Spinal cord (tissue), 10 donors: ENCODE measurements at places on chromosomes 1 and 21. TPM values are rescaled to one million over a fixed set of nuclear protein-coding genes. Genes with fewer than 3 reads are reported as not detected.

The MX1 gene
- 37.4 TPM for total RNA-seq

The SIM2 gene
- total RNA-seq: not detected

The OR14K1 gene
- not detected for total RNA-seq

The LCE6A gene
- total RNA-seq: not detected

The ADAR gene
- total RNA-seq: 108 TPM

The OLIG2 gene
- 42.2 TPM for total RNA-seq

The EPHA2 gene
- total RNA-seq: 5.0 TPM

The KCNJ15 gene
- 0.11 TPM for total RNA-seq

The FMO3 gene
- 1.8 TPM for total RNA-seq

The RNF2 gene
- total RNA-seq: 69.9 TPM

The RSPH1 gene
- 3.7 TPM for total RNA-seq

The CDK11B gene
- 7.0 TPM for total RNA-seq

The FAM110D gene
- total RNA-seq: 1.7 TPM

The HAPLN2 gene
- total RNA-seq: 7.3 TPM

The BCAN gene
- 240 TPM for total RNA-seq

The WNT4 gene
- 35.0 TPM for total RNA-seq

The RASSF5 gene
- total RNA-seq: 3.2 TPM

The MX2 gene
- 1.1 TPM for total RNA-seq

The RIPK4 gene
- 0.11 TPM for total RNA-seq

The PWP2 gene
- total RNA-seq: 4.2 TPM

The FCGR3A gene
- total RNA-seq: 5.6 TPM

The C1orf116 gene
- 0.11 TPM for total RNA-seq

The TMEM59 gene
- 290 TPM for total RNA-seq

The MNDA gene
- total RNA-seq: 38.1 TPM

The CLDN8 gene
- total RNA-seq: 0.11 TPM

The ARHGEF10L gene
- 27.4 TPM for total RNA-seq

The KRTAP19-3 gene
- total RNA-seq: not detected
